KG1 (cell line): ENCODE measurements at places on chromosomes 6 and 20.

DNA sequence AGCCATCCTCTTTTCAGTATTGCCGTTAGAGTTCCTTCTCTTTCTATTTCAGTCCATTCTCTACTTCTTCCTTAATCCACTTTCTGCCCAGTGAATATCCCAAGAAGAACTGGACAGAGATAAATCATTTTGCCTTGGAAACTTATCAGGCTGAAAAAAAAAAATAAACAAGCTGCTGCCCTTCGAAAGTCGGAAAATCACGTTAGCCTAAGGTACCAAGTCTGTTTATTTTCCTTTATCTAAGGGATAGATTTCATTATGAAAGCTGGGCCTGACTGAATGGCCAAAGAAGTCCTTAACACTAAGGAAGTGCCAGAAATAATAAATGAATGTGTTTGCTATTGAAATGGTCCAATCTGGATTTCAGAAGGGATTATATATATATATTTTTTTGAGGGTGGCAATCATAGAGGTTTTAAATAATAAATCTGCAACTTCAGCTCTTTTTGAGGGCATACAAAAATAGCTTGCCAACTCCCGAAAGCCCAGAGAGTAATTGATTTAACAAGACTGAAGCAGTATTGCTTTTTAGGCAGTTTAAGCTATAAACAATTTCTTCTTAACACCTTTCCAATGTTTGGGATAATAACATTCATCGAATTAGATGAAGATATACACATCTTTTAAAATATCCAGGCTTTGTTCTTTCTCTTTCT is 127.0 kb upstream of the STMND1 start:
- no peak for DNase-seq

- no peak for DNase-seq
Observed at GRCh38 chr6:143544011-143544696, 32.6 kb upstream of the FUCA2 start.

DNA sequence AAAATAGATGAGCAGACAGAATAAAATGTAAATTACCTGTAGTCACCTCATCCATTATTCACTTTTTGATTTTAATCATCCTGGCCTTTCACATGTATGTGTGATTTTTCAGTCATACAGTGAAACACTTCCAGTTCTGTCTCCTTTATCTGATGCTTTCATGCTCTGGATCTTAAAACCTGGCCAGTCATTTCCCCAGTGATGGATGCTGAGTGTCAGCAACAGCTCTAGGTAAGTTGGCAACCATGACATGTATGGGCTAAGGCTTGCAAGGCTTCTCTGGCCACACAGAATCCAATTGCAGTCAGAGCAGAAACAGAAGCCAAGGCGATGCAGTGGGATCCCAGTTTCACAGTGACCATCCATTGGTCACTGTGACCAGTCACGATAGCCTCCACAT is 35.8 kb downstream of the FBXO9 start:
- DNase-seq = no peak

DNA sequence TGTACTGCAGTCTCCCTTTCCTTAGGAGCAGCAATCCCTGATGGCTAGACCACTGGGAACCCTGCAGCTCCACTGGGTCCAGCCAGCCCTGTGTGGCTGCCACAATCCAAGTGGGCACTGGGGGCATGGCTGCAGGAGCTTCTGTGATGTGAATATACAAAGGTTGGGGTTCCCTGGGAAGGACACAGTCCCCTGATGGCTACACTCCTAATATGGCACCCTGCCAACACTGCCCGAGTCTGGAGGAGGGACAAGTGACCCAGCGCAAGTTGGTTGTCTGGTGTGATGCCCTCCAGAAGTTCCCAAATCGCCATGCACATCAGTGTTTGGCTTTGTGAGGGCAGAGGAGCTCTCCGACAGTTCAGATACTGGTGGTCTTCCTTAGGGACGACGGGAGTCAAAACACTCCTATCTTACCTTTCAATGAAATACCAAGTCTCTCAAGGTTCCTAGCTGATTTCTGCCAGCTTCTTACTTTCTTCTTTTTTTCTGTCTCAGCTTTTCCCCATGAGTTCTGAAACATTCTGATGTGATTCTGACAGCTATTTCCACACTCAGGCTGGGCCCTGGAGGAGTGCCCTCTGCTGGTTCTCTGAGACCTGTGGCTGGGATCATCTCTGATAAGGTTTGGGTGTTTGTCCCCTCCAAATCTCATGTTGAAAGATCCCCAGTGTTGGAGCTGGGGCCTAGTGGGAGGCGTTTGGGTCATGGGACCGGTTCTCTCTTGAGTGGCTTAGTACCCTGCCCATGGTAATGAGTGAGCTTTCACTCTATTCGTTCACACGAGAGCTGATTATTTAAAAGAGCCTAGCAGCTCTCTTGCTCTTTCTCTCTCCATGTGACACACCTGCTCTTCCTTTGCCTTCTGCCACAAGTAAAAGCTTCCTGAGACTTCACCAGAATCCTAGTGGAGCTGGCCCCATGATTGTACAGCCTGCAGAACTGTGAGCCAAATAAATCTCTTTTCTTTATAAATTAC is 15.5 kb upstream of the ZFP57 start:
- DNase-seq = no peak

- no peak for DNase-seq
Observed at GRCh38 chr20:53679597-53680309, 86.1 kb upstream of the ZNF217 start.

DNA sequence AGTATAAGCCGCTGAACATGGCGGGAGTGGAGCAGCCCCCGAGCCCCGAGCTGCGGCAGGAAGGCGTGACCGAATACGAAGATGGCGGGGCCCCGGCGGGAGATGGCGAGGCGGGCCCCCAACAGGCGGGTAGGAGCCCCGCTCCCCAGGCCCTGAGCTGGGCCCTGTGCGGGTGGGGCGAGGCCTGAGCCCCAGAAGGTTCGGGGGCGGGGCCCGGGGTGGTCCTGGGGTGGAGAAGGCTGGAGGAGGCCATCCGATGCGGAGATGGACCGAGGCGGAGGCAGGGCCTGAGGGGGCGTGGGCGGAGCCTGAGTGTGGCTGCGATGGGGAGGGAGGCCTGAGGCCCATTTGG is 7.1 kb downstream of the L3MBTL1 start:
- no peak for DNase-seq

DNA sequence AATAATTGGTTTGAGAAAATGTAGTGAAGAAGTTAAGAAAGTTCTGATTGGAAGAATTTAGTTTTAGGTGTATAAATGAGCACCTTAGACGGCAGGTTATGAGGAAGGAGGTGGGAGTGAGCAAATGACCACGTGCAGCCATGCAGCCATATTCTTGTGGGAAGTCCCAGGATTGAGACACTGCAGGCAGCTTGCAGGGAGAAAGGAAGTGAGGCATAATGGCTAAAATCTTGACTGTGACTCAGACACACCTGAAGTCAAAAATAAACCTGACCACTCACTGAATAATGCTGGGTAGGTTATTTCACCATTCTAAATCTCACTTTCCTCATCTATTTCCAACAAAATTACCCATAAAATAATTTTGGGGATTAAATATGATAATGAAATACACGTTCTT is 16.6 kb downstream of the DSE start:
- DNase-seq = no peak

DNA sequence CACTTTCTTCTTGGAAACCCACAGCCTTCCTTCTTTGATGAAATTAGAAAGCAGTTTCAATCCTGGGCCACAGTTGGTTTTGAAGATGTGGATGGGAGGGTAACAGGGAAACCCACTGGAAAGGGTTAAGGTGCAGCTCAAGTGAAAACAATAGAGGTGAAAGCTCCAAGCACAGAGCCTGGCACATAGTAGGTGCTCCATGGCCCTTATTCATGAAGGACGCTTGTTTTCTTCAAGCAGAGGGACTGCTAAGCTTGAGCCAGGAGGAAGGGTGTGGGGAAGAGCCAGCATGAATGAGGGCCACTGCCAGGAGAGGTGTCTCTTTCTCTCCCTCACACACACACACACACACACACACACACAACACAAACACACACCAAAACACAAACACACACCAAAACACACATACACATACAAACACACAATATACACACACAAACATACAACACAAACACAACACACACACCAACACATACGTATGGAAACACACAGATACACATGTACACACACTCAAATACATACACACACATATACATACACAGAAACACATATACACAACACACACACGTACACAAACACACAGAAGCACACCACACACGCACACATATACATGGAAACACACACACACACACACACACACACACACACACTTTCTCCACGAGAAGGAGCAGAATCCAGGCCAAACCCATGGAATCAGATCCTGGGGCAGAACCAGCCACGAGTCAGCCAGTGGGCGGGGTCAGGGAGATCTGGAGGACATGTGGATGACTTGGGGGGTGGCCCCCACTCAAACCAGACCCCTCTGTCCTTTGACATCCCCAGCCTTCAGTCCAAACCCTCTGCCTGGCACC is 23.7 kb upstream of the RBPJL start:
- no peak for DNase-seq

DNA sequence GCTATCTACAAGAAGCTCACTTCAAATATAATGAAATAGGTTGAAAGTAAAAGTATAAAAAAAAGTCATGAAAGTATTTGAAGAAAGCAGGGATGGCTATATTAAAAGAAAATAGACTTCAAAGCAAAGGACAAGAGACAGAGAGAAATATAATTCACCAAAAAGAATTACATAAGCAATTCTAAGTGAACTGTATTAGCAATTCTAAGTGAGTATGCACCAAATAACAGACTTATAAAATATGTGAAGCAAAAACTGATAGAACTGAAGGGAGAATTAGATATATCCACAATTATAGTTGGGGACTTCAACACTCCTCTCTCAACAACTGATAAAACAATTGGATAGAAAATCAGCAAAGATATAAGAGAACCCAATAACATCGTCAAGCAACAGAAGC is 38.8 kb upstream of the ID4 start:
- no peak for DNase-seq

GRCh38 chr6:130794010-130794697 is 33.1 kb upstream of the SMLR1 start:
- no peak for DNase-seq

DNA sequence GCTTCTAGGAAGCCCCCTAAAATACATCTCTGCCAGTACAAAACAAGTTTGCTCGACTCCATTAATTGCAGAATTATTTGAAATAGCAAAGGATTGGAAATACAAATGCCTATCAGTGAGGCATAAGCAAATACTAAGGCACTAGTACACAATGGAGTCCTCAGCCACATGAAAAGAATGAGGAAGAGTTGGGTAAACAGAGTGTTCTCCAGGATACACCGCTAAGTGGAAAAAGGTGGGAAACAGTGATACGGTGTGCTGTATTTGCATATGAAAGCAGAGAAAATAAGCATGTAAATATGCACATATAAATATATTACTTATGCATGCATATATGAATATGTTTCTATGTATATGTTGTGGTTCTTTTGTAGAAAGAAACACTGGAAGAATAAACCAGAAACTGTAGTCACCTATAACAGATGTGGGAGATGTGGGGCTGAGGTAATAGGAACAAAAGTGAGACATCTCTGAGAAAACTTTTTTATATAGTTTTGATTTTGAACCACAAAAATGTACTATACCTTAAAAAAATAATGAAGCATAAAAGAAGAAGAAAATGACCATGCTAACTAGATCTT is 143.4 kb upstream of the MYLIP start:
- no peak for DNase-seq

DNA sequence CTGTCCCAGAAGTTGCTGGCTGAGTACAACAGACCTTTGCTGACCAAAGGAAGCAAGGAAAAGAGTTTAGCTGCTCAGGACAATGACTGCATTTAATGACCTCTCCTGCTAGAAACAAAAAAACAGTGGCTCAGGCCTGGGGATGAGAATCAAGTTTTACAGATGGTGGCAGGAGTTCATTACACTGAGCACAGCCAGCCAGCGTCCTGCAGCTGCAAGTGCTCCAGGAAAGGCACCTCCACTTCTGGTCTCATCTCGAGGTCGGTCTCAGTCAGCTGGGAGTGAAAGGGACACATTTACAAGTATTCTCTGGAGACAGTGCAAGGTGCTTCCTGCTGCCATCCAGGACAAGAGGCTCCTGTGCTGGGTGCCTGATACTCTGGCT is 362.7 kb downstream of the THBS2 start:
- DNase-seq = no peak

DNA sequence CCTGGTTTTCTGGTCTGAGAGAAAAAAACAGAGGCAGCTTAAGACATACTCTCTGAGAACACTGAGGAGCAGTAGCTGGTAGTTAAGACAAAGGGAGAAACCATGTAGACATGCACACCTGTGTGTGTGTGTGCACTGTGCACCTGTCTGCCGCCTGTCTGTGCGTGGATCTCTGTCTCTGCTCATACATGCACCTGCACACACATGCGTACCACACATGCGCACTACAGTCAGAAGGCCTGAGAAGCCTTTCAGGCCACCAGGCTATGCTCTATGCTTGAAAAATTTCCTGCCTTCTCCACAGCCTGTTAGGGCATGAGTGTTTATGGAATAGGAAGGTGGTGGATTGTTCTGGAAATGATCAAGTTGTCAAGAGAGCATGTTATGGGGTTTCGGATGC is 103.5 kb downstream of the CDH4 start:
- no peak for DNase-seq

GRCh38 chr6:15689586-15690482 is 27.0 kb upstream of the DTNBP1 start:
- DNase-seq = no peak

DNA sequence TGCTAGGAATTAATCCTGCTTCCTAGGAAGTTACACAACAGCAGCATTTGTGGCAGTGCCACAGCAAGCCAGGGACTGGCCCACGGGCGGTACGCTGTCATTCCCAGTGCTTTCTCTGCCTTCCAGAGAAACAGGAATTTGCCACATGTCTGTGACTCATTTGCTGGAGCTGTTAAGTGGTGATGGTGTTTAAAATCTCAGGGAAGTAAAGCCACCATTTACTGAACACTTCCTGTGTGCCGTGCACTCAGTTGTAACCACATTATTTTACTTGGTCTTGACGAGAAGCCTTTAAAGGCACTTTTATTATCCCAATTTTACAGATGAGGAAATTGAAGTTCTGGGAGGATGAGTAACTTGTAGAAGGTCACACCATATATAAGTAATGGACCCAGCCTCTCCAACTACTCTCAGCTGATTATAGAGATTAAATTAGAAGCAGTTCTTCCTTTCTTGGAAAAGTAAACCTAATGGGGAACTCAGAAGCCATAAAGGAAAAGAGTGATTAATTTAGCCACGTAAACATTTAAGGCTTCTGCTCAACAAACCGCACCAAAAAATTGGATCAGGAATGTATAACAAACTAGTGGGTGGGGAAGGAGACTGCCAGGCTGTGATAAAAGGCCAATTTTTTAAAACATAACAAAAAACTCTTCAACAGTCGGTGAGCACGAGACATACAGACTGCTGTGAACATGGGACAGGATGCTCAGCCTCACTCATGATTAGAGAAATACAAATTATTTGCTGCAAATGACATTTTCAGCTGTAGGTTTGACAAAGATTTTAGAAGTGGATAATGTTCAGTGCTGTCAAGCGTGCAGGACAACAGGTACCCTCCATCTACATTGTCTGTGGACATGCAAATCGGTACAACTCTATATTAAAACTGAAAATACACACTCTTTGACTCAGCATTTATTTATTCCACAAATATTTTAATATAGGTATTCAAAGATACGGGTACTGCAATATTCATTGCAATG is 311.2 kb downstream of the NRN1 start:
- no peak for DNase-seq
